AG08395 (cell line): ENCODE measurements at places on chromosomes 6 and 20.

- no peak for DNase-seq
Measured at GRCh38 chr6:884570-884969, 191.6 kb upstream of the EXOC2 start.

- no peak for DNase-seq
Measured at GRCh38 chr6:54716010-54716409, 130.6 kb upstream of the FAM83B start.

DNA sequence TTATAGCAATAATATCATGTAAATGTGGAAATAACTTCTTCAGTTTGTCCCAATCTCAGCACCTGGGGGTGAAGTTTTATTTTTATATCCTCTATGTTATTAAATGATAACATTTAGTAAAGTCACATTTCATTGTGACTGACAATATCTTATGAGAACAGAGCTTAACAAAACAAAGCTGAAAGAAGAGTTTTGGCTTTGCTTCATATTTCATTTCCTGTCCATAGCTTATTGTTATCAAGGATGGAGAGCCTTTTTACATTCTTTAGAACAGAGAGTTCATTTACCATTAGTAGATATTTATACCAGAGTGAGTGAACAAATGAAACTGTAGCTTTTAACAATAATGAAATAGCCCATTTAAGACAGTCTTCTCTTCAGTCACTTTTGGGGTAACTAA lies 231.9 kb upstream of the SGK1 start:
- DNase-seq = no peak

GRCh38 chr20:37192137-37192854 lies 12.9 kb upstream of the MROH8 start:
- DNase-seq = peak; percentile 95

DNA sequence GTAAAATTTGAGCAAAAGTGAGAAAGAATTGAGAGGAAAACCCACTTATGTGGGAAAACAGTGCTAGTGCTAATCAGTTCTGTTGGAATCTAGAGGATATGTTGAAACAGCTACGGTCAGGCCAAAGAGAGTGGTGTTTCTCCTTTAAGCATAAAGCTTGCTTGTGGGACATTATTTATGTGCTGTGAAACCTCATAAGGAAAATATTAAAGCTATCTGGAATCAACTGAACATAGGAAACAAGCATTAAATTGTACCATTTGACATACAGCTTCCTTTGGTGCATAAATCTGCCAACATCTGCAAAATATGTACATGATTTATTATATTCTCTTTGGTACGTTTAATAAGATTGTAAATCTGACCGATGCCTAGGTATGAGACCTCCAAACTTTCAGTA lies 182.5 kb upstream of the PDE10A start:
- DNase-seq = no peak

DNA sequence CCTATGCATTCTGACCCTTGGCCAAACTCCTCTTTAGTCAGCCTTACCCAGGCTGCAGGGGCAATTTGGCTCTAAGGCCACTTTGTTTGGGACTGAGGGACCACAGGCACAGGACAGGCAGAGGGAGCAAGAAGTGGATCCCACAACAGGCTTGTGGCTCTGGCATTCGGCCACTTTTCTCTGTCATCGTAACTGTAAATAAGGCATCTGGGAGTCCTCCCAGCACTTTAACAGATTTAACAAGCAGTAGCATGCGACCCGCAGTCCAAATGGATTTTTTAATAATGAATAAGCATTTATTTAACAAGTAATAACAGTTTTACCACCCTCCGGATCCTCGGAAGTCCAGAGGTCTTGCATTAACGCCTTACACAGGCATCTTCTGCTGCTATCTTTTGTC lies 16.1 kb upstream of the CDH22 start:
- no peak for DNase-seq

GRCh38 chr20:24970030-24970553 lies 21.0 kb downstream of the CST7 start:
- no peak for DNase-seq

DNA sequence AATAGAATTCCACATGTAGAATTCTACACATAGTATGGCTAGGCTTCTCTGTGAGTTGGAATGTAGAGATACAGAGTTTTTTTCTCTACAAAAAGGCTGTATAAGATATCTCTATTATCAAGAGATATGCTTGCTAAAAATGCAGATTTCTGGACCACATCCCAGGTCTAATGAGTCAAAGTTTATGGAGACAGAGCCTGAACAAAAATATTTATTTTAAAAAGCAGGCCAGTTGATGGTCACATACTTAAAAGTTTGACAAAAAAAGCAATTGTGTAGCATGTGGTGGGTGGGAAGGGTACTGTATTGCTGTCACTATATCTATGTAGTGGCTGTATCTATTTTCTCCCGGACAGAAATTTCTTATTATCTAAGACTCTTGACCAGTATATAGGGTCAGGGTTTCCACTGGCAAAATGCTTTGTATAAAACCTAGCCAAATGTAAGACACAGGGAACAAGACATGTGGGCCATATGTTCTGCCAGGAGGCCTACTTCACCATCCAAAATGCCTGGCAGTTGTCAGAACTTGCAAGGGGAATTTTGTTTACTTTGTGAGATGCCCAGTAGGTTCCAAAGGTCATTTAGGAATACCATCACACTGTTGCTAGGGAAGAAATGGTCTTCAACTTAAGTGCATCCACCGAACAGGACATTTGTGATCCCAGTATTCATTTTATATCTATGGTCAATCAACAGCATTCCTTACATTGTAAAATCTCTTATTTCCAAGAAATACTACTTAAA lies 60.6 kb downstream of the SHPRH start:
- DNase-seq = no peak

DNA sequence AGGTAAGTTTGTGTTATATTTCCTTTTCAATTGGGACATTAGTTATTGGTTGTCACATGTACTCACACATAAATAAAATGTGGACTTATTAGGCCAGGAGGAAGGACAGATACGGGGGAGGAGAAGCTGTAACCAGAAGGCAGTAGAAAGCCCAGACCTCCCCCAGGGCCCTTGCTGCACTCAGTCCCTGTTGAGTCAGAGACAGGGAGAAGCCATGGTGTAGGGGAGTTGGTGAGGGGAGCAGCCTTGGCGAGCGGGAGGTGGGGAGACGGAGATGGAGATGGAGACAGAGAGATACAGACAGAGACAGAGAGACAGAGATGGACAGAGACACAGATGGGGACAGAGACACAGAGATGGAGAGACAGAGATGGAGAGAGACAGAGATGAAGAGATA lies 263.2 kb downstream of the DLL1 start:
- no peak for DNase-seq

DNA sequence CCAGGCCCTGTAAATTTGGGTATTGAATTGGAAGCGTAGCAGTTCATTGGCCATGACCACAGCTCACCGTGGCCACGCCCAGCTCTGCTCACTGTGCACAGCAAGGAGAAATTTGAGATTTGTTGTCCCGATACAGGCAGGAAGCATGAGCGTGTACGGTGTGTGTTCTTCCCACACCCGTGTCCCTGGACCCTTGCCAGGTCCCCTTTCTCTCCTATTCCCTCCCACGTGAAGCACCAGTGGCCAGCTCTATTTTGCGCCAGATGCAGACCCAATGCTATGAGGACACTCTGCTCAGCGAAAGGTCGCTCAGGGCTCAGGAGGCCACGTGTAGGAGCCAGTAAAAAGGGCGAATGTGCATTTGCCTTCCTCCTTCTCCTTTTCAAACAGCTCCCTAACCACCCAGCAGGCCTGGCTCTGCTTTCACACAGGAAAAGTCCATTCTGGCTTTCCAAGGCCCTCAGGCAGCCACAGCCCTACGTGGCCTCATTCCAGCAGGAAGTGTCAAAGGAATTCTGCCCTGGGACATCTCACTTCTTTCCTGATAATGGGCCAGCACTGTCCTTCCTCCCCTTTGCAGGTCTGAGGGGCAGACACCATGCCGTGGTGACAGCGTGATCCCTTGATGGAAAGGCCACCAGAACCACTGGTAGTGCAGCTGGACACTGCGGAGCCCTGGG lies 499.2 kb upstream of the CDH4 start:
- DNase-seq = no peak

- no peak for DNase-seq
Measured at GRCh38 chr6:161044335-161044734, 52.8 kb downstream of the MAP3K4 start.

- DNase-seq = no peak
Measured at GRCh38 chr6:41278699-41279405, 7.6 kb downstream of the TREM1 start.

- no peak for DNase-seq
Measured at GRCh38 chr6:48031711-48032110, 79.3 kb downstream of the PTCHD4 start.

DNA sequence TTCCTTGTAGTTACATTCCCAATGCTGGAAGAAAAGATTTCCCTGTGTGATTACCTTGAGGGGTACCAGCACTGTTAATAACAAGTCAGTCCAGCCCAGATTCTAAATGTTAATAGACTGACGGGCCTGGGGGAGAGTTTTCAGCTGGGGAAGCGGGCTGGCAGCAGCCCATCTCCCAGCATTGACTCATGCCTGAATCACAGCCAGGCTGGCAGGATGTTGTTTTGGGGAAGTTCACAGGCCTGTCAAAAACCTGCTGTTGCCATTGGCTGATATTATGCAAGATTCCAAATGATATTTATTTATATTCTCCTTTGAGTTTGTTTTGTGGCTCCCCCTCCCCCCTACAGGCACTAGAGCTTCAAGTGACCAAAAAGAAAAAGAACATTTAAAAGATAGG lies 213.9 kb upstream of the CNR1 start:
- peak; percentile 69 for DNase-seq

GRCh38 chr6:47241742-47242482 lies 67.8 kb downstream of the TNFRSF21 start:
- no peak for DNase-seq

- DNase-seq = no peak
Measured at GRCh38 chr6:111662794-111663593, 57.3 kb upstream of the TRAF3IP2 start.

DNA sequence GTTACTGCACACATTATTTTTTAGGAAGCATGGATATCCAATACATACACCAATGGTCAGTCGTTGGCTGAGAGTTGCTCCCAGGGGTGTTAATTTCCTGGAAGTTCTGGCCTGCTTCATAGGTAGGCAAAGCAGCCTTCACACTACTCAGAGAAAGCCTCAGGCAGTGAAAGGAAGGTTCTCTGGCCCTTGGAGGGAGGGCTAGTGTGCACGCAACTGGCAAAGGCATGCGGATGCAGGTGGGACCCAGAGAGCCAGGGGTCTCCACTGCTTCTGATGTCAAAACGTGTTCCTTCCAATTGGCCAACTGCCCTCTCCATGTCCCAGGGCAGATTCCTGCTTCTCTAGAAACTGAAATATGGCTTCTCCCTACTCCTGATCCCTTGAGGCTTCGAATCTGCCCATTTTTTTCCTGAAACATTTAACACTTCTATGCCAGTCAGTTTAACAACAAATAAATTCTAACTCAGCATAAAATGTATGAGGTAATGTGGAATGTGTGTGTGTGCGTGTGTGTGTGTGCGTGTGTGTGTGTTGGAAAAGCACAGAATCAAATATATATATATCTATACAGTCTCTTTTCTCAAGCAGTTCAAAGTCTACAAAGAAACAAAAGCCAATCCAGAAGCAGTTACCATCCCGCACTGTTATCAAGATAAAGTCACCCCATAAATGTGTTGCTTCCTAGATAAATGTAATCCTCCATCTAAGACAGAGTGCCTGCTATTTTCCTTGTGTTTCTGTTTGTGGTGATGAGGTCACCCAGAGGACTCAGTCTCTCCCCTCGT lies 94.0 kb upstream of the HIVEP1 start:
- DNase-seq = peak; percentile 85

GRCh38 chr6:105819745-105820144 lies 266.4 kb upstream of the PRDM1 start:
- DNase-seq = no peak
